Spinal cord (tissue), 10 donors: ENCODE measurements at places on chromosomes 13 and 19. TPM values are rescaled to one million over a fixed set of nuclear protein-coding genes. Genes with fewer than 3 reads are reported as not detected.

The KLF2 gene
- total RNA-seq: 22.5 TPM

The KCNJ14 gene
- 0.61 TPM for total RNA-seq

The CEACAM8 gene
- total RNA-seq: 0.11 TPM

The LYPD5 gene
- 7.1 TPM for total RNA-seq

The IGFL3 gene
- total RNA-seq: not detected

The RDH8 gene
- total RNA-seq: not detected

The PRKCG gene
- 2.9 TPM for total RNA-seq

The RETN gene
- 1.8 TPM for total RNA-seq

The ZNF226 gene
- total RNA-seq: 35.9 TPM

The ZNF528 gene
- 45.7 TPM for total RNA-seq

The OLFM2 gene
- 47.9 TPM for total RNA-seq

The PSG7 gene
- not detected for total RNA-seq

The CNFN gene
- total RNA-seq: 1.2 TPM

The F10 gene
- total RNA-seq: 4.9 TPM

The PRTN3 gene
- 3.8 TPM for total RNA-seq
